Left renal cortex interstitium (tissue), 4 donors: ENCODE measurements at places on chromosomes 7 and 10.

DNA sequence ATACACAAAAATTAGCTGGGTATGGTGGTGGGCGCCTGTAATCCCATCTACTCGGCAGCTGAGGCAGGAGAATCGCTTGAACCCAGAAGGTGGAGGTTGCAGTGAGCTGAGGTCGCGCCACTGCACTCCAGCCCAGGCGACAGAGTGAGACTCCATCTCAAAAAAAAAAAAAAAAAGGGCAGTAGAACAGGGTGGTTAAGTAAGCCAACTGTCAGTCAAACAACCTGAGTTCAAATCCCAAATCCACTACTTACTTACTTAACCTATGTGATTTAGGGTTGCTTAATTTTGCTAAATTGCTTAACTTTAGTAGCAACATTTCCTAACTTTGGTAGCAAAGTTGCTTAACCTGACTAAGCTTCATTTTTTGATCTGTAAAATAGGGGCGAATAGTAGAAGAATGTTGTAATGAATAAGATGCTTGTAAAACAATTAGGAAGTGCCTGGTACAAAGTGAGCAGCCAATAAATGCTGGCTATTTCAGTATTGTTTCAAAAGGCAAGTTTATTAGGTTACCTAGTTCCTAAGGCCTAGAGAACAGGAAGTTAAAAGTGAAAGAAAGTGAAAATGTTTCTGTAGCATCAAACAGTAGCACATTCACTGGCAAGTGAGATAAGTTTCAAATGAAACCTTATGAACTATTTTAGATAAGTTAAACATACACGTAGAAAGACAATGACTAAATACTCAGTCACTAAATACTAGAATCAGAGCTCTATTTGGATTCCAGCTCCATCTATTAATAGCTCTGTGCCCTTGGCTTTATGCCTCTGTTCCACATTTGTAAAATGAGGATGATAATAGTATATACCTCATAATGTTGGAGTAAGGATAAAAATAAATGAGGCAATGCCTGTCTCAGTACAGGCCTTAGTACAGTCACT is 64.3 kb downstream of the HOXA1 start:
- DNase-seq: no peak

DNA sequence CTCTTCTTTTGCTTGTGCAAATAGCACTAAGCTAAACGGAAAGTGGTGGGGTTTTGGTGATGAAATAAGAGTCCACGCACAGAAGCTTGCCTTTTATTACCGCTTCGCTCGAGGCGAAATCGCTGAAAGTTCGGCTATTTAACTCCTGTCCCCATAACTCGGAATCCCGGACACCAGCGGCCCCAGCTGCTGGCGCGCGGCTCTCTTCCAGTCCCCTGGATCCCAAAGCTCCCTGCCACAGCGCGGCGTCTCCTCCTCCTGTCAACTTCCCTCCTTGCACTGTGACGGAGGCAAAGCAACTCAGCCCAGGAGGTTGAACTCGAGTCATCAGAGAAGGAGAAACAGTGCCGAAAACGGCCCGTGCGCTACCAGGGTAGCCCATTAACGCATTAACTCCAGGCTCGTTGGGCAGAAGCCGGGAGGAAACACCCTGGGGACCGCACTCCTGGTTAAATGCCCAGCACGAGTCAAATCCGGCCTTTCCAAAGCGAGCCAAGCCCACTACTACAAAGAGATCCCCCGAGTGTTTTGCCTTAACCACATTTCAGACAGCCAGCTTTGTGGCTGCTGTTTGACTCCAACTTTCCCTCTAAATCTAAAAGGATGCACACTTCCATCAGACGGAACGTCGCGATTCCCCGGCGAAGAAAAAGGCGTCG is 1.3 kb downstream of the SEMA3D start:
- peak; percentile 36 for DNase-seq

DNA sequence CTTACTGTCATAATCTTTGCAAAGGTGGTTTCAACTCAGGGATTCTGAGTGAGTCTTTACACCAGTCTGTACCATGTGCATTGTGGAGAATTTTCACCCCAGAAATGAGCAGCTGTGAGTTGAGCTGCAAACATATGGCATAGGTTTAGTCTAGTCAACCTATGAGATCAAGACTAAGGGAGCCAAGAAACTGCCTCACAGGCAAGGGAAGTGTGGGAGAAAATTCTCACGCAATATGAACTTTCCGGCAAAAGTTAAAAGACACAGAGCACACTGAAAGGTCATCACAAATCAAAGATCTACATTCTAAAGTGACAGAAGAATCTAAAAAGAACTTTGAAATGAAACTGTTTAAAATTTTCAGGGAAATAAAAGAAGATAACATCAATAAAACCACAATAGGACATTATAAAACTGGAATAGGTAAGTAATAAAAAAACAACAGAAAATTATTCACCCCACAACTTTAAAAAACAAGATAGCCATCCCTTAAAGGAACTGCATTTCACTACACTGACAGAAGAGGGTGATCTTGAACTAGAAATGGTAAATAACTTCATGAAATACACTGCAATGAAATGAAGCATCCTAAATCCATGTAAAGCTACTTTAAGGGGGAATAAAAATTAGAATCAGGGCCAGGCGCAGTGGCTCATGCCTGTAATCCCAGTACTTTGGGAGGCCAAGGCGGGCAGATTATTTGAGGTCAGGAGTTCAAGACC is 63.5 kb downstream of the LGI1 start:
- DNase-seq: no peak

- no peak for DNase-seq
Measured at GRCh38 chr7:158067931-158068482, 519.6 kb downstream of the PTPRN2 start.

- DNase-seq: no peak
Measured at GRCh38 chr7:103888603-103889153, 100.8 kb downstream of the RELN start.

GRCh38 chr7:43650457-43651052 is 67.6 kb downstream of the STK17A start:
- no peak for DNase-seq
